ENCODE measurements at places on chromosomes 4 and X. TPM values are rescaled to one million over a fixed set of nuclear protein-coding genes. Genes with fewer than 3 reads are reported as not detected.

The NALF2 gene
- 0.51 TPM for total RNA-seq

The SUPT20HL2 gene
- total RNA-seq: 0.12 TPM

The VSIG4 gene
- total RNA-seq: 79.9 TPM

The CXCL6 gene
- total RNA-seq: 0.22 TPM

The ZFYVE28 gene
- total RNA-seq: 32.4 TPM

The KCTD8 gene
- not detected for total RNA-seq

The HTN1 gene
- total RNA-seq: not detected

The PAGE1 gene
- not detected for total RNA-seq
